ENCODE measurements at places on chromosomes 13 and 19.

GRCh38 chr13:112175162-112176075 is 108.5 kb downstream of the SOX1 start:
- DNase-seq = no peak

GRCh38 chr13:35698911-35699576 is 222.6 kb upstream of the MAB21L1 start:
- DNase-seq = no peak

- DNase-seq = peak; percentile 51
Observed at GRCh38 chr19:38634757-38635482, 12.5 kb upstream of the ACTN4 start.

- no peak for DNase-seq
Observed at GRCh38 chr13:84121456-84121855, 239.2 kb upstream of the SLITRK1 start.

DNA sequence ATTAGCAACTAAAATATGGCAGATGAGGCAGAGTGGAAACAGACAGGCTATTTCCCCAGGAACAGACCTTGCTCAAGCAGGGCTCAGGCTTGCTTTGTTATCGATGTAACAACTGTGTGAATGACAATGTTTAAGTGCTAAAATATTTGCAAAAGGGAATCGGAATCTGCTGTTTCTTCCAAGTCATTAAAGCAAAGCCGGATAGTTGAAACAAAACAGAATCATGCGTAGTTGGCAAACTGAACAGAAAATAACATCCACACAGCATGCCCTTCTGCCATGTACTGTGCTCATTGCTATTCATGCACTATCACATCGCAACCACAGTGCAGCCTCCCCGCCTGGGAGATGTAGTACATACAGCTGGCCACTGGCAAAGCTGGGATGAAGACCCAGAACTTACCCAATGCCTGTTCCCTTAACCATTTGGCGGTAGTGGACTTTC is 799.1 kb downstream of the DIAPH3 start:
- DNase-seq = no peak

Data from T-helper 2 cell (primary cell).